MCF 10A (cell line): ENCODE measurements at places on chromosomes 7 and 10. TPM values are rescaled to one million over a fixed set of nuclear protein-coding genes. Genes with fewer than 3 reads are reported as not detected.

GRCh38 chr7:35865287-35865686, 64.4 kb downstream of the SEPTIN7 start:
- DNase-seq, result no peak

DNA sequence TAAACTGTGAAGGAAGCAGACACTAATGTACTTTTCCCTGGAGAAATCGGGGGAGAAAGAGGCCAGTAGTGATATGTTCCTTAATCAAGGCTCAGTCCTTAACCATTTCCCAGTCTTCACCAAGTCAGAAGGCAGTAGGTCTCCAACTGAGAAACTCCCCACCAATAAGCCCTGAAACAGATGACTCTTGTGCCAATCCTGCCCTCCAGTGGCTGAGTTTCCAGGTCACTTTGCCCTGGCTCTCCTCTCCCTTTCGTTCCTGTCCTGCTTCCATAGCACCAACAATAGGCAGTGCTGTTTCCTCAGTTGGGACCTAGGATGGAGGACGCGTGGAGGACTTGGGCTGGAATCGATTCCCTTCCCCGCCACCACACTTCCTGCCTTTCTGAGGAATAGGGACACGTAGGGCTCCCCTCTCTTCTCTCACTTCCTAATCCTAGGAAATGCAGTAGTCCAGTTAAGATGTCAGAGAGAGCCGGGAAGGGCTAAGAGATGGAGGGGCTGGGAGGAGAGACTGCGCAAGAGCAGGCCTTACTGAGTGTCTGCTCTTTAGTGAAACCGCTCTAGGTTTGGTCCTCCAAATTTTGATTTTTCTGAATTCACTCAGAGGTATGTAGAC, 23.4 kb downstream of the ATOH7 start:
- peak; percentile 79 for DNase-seq

- peak; percentile 62 for DNase-seq
Observed at GRCh38 chr10:50614444-50615137, 9.2 kb downstream of the SGMS1 start.

- DNase-seq, result no peak
Observed at GRCh38 chr10:13163859-13164258, 2.5 kb downstream of the MCM10 start.

GRCh38 chr10:64636461-64636860, 1115.3 kb downstream of the REEP3 start:
- no peak for DNase-seq

GRCh38 chr10:130036296-130037065, 72.4 kb upstream of the EBF3 start:
- DNase-seq, result no peak

- DNase-seq, result no peak
Observed at GRCh38 chr10:88906921-88907320, 26.9 kb downstream of the STAMBPL1 start.

GRCh38 chr7:84669177-84669732, 474.7 kb upstream of the SEMA3A start:
- DNase-seq, result no peak

- no peak for DNase-seq
Observed at GRCh38 chr7:1892011-1892965, 222.2 kb downstream of the ELFN1 start.

GRCh38 chr7:54843841-54844355, 84.9 kb upstream of the SEC61G start:
- DNase-seq, result peak; percentile 35

DNA sequence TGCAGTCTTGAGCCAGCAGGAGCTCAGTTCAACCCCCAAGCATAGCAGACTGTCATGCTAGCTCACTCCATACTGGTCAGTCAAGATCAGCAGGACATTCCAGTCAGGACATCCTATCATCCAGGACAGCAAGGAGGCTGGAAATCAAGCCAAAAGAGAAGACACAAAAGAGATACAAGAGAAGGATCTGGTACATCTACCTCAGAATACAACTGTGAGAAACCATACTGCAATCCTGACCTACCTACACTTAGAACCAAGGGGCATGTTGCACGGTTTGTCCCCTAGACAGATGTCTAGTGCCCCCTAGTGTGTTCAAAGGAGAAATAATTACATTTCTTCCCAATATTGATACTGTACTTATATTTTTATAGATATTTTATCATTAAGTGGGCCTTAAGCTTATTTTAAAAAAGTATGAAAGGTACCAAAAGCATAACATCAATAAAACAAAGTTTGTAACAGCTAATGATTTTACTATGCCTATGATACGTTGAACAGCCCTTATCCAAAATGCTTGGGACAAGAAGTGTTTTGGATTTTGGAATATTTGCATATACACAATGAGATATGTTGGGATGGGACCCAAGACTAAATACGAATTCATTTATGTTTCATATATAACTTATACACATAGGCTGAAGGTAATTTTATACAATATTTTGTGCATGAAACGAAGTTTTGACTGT, 26.7 kb downstream of the ERCC6 start:
- peak; percentile 43 for DNase-seq

GRCh38 chr7:102138676-102139075, 148.0 kb upstream of the SH2B2 start:
- no peak for DNase-seq

DNA sequence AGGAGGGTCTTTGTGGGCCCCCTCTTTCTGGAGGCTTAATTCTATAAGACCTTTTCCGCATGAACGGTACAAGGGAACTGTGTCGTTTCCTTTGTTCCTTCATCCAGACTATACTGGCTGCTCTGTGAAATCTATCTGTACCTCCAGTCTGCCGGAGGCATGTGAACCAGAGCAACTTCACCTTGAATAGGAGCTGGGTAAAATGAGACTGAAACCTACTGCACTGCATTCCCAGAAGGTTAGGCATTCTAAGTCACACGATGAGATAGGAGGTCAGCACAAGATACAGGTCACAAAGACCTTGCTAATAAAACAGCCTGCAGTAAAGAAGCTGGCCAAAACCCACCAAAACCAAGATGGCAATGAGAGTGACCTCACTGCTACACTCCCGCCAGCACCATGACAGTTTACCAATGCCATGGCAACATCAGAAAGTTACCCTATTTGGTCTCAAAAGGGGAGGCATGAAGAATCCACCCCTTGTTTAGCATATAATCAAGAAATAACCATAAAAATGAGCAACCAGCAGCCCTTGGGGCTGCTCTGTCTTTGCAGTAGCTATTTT, 36.8 kb upstream of the INPP5F start:
- DNase-seq, result no peak

- DNase-seq, result no peak
Observed at GRCh38 chr7:89001306-89001705, 205.8 kb upstream of the TEX47 start.

DNA sequence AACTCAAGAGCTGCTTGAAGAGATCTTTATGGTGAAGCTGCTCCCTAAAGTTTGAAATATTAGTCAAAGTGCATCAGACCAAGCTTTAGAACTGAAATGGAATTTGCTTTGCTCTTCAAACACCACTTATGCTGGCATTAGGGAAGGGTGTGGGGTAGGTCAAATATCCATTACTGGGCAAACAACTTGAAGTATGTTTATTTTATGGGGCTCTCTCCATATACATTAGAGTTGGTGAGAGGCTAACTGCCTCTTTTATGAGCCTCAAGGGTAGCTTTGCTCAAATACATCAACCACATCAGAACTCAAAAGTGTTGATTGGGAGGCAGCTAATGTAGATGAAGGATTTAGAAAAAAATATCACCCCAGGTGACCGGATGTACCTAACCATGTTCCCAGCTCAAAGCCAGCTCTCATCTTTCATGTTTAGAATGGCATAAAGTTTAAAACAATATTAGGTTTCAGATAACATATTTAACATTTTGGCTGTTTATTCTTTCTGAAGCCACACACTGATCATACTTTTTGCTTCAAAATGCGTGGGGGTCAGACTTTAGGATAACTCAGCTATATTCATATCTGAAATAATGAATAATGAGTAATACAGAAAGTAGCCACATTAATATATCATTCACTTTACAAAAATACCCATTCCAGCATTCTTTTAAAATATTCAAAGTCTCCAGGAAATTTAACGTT, 318.6 kb downstream of the PTEN start:
- no peak for DNase-seq

DNA sequence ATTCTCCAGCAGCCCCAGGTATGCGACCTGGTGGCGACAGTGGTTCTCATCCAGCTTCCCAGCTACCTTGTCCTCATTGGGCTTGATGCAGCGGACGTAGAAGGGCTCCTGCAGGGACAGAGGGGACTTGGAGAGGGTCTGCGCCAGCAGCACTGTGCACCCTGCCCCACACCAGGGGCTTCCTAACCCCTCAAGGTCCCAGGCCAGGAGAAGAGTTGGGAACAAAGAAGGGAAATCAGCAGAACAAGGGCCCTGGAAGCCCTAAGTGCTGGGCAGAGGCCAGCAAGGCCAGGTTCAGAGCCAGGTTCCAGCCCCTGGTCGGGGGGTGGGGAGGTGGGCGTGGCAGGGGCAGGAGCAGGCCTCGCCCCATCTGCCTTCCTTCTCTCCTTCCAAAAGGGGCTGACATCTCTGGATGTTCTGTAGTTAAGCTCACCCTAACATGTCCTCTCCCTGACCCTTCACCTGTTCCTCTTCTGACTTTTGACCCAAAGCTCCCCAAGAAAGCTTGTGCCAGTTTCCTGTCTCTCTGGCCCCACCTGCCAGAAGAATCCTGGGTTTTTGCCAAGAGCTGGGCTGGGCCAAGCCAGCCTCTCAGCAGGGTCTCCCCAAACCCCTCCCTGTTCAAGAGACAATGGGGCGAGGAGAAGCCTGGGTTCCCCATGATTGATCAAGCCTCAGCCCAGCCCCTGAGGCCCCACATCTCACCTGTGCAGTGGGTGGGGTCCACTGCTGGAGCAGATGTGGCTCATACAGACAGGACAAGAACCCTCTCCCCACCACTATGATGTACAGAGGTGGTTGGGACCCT, 11.9 kb downstream of the MYO1G start:
- DNase-seq, result no peak

GRCh38 chr7:32616625-32617024, 121.3 kb downstream of the AVL9 start:
- peak; percentile 66 for DNase-seq

- peak; percentile 3 for DNase-seq
Observed at GRCh38 chr10:54363390-54363789, 437.6 kb downstream of the PCDH15 start.

DNA sequence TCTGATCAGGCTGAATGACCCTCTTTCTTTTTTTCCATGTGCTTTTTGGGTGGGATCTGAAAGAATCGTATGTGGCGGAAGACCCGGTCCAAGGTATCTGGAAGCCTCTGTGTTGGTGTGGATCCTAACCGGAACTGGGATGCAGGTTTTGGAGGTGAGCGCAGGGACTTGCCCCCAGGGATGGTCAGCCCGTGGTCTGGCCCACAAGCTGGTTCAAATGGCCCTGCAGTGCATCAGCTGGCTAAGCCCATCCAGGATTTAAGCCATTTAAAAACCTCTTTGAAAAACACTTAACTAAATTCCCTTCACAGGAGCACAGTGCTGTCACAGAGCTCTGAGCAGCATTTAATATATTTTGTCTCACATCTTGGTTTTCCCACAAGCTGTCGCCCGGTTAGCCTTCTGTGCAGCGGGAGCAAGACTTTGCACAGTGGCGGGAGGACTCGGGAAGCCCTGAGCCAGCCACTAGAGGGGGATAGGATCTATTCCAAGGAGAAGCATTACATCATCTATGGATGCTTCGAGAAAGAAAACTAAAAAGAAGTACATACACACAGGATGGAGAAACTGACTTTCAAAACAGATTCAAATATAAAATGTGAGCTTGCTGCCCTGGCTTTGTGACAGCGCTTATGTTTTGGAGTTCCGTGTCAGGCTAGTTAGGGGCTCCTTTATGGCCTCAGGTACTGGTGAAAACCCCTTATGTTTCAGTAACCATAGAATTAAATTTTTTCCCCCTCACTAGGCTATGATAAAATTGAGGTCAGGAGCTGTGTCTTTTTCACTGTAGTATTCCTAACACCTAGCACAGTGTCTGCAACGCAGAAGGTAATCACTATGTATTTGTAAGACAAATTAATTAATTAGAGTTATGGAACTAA, 11.3 kb downstream of the CPA2 start:
- DNase-seq, result peak; percentile 55

The UPK3BL2 gene
- total RNA-seq, result 17.4 and 20.0 TPM in 2 replicates

The GPR22 gene
- not detected in 2 replicates for total RNA-seq

The STEAP2 gene
- 0.68 and 1.3 TPM in 2 replicates for total RNA-seq

The PARG gene
- total RNA-seq, result 29.2 and 36.2 TPM in 2 replicates

The CACNA2D1 gene
- not detected in 2 replicates for total RNA-seq
